Activated CD4-positive, CD25-positive, alpha-beta regulatory T cell treated with anti-CD3 and anti-CD28 coated beads, Interleukin-2, amount 50 U/mL, for 24 hours (primary cell): ENCODE measurements at places on chromosomes 12 and 14.

DNA sequence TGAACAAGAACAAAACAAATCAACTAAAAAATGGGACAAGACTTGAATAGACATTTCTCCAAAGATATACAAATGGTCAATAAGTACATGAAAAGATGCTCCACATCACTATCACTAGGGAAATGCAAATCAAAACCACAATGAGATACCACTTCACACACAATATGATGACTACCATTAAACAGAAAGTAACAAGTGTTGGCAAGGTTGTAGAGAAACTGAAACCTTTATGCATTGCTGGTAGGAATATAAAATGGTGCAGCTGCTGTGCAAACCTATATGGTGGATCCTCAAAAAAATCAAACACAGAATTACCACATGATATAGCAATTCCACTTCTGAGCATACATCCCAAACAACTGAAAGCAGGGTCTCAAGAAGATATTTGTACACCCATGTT, 5.2 kb downstream of the SMAGP start:
- ATAC-seq, result peak; percentile 92

DNA sequence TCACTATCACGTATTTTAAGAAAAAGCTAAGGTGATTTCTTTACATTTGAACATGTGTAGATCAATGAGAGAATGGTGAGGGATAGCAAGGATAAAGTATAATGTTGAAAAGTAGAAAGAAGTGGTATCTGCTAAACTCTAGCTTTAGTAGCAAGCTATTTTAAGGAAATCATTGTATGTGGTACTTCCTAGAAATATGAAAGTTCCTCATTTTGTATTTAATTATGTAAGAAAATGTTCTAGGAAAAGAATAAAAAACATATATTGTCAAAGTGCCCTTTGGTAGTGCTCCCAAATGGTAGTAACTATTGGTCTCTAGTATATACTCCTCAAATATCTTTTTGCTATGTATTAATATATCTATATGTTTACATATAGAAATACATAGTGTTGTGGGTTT, 35.7 kb downstream of the RAB21 start:
- no peak for ATAC-seq

DNA sequence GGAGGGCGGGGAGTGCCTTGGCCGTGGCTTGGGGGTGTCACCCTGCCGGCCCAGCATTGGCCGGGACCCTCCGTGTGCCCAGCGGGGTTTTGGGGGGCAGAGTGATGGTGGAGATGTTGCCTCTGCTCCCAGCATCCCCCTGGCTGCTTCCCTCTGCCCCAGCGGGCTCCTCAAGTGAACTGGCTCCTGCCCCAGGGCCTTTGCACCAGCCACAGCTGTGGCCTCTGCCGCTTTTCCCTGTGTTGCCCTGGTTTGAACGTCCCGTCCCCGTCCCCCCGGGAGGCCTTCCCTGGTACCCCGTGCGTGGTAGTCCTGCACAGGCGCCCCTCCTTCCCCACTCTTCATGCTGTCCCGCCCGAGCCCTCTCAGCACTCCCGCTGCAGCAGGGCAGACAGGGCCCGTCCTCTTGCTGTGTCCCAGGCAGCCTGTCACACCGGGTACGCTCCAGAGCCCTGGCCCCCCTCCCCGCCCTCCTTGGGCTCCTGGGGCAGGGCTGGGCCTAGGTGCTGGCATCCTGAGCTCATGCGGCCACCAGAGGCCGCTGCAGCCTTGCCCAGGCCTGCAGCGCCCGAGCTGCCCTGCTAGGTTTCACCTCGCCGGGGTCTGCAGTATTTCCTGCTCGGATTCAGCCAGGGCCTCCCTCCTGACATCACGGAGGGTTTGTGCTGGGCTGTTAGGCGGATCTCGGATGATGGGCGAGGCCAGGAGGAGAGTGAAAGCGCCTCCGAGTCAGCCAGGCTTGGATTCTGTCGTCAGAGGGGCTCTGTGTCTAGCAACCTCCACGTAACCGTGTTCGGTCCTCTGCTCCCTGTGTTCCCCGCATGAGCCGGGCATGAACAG, 9.5 kb downstream of the NOC4L start:
- peak; percentile 95 for ATAC-seq

- peak; percentile 89 for ATAC-seq
Measured at GRCh38 chr12:57069523-57069922, 9.1 kb downstream of the NEMP1 start.

- no peak for ATAC-seq
Measured at GRCh38 chr14:78196323-78196722, 26.1 kb downstream of the NRXN3 start.

GRCh38 chr14:54090274-54090673, 133.6 kb upstream of the BMP4 start:
- ATAC-seq, result no peak

- no peak for ATAC-seq
Measured at GRCh38 chr14:101009531-101009930, 106.0 kb upstream of the RTL1 start.

DNA sequence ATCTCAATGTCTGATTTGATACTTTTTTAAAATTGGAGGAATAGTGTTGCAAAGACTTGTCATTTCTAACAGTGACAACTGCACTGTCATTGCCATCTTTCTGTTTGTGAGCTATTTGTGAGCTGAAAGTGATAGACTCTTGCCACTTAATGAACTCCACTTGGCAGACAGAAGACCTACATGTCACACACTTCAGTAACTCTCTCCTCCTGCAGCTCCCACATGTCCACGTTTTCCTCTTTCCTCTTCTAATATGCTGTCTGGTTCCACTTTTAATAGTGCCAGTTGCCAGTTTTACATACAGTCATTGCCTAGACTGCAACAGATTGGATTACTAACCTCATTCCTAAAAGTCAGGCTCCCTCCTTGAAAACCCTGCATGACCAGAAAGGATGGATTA, 121.5 kb downstream of the CAPZA3 start:
- no peak for ATAC-seq

DNA sequence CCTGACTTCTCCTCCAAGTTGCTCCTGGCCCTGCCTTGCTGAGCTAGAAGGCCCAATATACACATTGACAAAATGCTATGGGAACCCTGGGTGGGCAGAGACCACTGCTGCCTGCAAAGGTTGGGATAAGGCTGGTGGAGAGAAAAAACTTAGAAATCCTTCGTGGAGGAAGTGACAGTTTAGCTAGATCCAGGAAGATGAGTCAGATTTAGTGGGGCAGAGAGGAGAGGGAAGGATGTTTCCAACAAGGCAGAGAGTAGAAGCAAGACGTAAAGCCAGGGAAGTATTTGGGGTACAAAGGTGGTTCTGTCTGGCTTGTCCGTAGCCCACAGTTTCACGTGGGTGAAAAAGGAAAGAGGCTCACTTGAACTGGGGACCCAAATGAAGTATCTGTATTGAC, 69.0 kb upstream of the CLMN start:
- ATAC-seq, result no peak

- no peak for ATAC-seq
Measured at GRCh38 chr12:2643576-2644135, 151.1 kb upstream of the FKBP4 start.

DNA sequence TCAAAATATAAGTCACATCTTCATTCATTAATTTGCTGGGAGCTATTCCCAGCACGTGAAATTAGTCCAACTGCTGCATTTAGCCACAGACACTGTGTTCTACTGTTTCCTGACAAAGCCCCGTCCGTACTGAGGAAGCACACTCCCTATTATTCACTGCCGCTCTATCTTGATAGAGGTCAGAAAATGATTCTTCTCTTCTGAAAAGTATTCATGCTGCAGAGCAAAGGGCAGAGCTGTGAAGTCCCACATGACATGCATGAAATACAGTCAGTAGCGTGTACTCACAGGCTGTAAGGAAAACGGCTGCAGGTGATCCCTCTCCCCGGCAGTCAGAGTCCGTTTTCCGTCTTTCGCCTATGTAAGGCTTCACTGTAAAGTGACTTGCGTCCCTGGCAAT, 302.5 kb upstream of the FKBP4 start:
- no peak for ATAC-seq

GRCh38 chr12:115871714-115872113, 405.8 kb downstream of the MED13L start:
- no peak for ATAC-seq

DNA sequence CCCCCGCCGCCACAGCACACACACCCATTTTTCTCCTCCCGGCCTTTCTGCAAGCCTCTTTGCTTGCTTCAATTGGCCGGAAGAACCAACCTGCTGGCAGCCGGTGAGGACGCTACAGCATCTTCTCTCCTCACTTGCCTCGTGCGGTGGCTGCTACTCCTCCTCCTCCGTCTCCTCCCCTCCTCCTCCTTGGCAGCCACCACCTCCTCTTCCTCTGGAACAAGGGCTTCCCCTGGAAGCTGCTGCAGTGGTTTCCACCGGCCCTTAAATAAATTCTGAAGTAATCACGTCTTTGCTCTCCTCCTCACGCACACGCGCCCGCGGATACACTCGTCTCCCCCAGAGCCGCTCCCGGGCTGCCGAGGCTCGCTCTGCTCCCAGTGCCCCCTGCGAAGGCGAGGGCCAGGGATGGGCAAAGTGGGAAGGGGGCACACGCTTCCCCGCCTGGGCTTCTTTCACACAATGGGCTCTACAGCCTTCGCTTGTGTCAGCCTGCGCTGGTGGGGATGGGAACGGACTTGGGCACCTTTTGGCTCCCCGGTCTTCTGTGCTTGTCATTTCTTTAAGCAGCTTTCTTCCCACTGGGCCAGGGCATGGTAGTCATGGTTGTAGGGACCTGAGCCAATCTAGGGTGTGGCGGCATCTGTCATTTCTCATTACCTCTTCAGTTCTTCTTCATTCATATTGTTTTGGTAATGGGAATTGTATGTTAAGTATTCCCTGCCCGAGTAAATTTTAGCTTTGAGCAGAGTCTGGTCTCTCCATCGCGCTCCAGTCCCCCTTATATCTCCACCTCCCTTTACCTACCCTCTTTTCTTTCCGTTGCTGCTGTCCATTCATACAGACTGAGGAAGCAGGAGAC, at the start of gene PPFIA2:
PPFIA2 (minus strand) TSS at position 161 of the 862 bp plus-strand sequence.
- no peak for ATAC-seq

DNA sequence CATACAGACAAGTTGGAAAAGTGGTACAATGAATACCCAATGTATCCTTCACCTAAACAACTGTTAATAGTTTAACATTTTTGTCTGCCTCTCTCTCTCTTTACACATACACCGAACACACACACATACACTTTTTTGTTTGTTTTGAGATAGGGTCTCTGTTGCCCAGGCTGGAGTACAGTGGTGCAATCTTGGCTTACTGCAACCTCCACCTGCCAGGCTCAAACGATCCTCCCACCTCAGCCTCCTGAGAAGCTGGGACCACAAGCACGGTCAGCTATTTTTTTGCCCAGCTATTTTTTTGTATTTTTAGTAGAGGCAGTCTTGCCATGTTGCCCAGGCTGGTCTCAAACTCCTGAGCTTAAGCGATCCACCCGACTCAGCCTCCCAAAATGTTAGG, 16.8 kb downstream of the ZCCHC8 start:
- no peak for ATAC-seq

GRCh38 chr14:59751578-59751977, 119.0 kb downstream of the RTN1 start:
- ATAC-seq, result no peak

GRCh38 chr14:85332401-85332800, 197.5 kb upstream of the FLRT2 start:
- no peak for ATAC-seq

DNA sequence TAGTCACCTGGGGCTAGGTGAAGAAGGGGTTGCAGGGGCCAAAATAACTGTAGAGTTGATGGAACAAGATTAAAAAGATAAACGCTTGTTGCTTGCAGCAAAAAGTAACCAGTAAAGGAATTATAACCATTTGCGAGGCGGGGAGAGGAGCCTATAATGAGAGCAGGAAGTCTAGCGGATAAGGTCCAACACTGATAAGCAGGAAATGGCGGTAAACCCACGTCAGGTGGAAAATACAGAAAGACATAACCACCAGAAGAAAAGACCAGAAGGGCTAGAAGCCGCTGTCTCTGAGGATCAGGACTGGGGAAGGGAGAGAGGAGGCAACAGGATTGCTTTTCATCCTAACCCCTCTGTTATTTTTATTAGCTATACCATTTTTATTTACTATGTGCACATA, 303.3 kb downstream of the DPF3 start:
- no peak for ATAC-seq

GRCh38 chr12:56014205-56014604, 6.6 kb upstream of the IKZF4 start:
- no peak for ATAC-seq

DNA sequence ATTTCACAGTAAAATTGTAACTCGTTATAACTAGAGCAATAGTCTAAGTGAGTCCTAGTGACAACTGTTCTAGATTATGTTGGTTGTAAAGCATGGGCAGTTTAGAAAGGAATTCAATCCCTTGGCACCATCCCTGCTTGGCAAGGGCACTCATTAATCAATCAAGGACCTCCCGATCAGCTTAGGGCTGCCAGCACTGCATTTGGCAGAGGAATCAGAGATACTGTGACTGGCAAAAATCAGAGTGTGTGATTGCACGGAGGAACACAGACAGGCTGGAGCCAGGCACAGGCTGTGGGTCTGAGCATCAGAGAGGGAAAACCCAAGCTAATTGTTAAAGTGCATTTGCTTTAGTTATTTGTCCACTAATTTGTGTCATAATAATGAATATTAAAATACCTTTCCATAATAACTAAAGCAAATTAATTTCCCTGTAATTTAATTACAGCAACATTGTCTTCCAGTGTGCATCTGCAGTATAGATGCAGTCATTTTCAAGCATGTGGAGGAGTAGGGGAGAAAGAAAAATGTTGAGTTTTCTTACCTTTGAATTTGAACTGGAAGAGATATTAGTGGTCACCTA, 3.2 kb upstream of the EGLN3 start:
- no peak for ATAC-seq

- no peak for ATAC-seq
Measured at GRCh38 chr12:24534622-24535021, 414.3 kb downstream of the BCAT1 start.

- no peak for ATAC-seq
Measured at GRCh38 chr12:13277293-13277692, 80.8 kb downstream of the EMP1 start.

DNA sequence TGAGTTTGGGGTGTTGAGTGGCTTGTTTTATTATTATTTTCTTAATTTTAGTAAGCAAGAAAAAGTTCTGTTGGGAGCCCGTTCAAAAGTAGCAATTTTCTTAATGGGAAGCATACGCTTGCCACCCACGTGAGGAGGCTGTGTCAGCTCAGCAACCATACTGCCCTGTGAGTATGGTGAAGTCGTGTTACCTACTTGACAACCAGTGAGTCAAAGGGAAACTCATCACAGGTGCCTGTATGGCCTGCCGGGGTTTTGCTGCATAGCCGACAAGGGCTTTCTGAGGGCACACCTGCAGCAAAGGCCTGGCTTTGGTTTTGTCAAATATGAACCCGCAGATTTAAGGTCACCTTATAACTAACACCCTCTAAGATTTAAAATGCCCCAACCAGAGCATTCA, 31.1 kb downstream of the PITPNM2 start:
- ATAC-seq, result peak; percentile 92

- ATAC-seq, result no peak
Measured at GRCh38 chr12:57090924-57091637, 2.2 kb downstream of the NAB2 start.

GRCh38 chr14:25111061-25111601, 61.2 kb upstream of the STXBP6 start:
- ATAC-seq, result no peak

DNA sequence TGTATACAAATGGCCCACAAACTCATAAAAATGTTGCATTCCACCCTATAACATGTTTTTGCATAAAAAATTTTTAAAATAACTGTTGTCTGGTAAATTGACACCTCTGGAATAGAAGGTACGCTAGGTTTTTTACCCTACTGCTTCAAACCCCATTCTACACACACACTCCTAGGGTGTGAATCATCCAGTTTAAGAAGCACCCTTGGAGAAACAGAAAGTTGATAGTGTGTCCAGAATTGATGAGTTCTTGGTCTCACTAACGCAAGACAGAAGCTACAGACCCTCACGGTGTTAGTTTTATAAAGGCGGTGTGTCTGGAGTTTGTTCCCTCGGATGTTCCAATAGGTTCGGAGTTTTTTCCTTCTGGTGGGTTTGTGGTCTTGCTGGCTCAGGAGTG, 158.5 kb downstream of the KLRB1 start:
- ATAC-seq, result no peak
